Foreskin fibroblast (primary cell): ENCODE measurements at places on chromosomes 6 and 20.

DNA sequence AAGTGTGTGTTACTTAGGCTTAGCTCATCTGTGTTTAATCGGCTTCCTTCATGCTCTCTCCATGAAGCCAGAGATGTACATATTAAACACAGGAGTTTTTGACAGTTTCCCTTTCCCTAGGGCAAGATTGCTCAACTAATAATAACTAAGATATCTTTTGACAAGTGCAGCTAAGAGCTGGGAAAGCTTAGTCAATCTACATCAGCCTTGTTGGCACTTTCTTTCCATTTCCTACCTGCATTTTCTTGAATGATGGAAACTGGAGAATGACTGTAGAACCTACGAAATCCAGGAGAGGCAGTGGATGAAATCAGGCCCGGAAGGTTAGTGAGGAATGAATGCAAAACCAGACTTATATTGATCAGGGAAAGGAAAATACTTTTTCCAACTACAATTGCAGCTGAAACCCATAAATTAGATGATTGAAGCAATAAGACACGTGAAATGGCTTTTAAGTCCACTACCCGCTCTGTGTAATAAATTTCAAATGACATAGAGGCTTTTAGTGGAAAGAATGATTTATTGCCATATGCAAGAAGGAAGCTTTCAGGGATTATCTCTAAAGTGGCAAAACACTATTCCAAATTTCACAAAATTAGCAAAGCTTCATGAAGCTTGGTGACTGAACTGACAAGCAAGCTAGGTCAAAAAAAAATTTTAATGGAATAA, 237.2 kb upstream of the ID4 start:
- no peak for DNase-seq

- peak; percentile 63 for DNase-seq
These were observed 360.1 kb downstream of the SAMD5 start for GRCh38 chr6:147868427-147869190.

- DNase-seq = peak; percentile 90
These were observed 15.5 kb upstream of the CLDN20 start for GRCh38 chr6:155248008-155249001.

DNA sequence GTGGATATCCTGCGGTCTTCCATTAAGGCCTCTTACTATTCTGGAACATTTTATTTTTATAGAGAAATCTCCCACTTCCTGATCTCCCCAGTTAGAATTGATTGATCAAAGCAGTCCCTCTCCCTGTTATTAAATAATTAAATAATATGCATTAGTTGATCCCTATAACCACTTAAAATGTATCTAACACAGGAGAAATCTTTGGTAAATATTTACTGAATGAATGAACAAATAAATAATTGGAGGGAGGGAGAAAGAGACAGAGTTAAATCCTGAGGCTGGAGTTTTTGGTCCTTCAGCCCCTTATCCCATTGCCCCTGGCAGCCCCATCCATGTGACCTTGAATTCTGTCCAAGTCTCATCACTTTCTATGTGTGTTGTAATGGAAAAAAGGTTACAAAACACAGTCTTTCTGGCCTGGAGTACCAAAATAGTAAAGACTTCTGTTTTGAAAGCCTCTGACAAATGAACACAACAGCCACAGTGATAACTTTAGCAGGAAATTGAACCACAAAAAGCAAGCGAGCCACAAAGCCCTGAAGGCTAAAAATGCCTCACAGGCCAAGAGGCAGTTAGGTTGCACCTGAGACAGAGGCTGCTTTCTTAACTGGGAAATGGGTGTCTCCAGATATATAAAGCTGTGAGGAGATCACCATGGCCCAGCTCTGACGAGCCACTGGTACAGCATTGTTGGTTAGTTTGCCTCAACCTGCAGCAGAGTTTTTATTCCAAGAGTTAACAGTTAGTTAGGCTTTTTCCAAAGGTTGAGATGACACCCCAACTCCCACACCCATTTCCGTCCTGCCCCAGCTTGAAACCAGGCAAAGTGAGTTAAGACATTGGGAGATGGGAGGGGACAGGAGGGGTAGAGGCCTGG, 11.3 kb downstream of the NT5E start:
- DNase-seq = no peak

GRCh38 chr6:43683708-43684455, 3.7 kb downstream of the MRPS18A start:
- DNase-seq = no peak

DNA sequence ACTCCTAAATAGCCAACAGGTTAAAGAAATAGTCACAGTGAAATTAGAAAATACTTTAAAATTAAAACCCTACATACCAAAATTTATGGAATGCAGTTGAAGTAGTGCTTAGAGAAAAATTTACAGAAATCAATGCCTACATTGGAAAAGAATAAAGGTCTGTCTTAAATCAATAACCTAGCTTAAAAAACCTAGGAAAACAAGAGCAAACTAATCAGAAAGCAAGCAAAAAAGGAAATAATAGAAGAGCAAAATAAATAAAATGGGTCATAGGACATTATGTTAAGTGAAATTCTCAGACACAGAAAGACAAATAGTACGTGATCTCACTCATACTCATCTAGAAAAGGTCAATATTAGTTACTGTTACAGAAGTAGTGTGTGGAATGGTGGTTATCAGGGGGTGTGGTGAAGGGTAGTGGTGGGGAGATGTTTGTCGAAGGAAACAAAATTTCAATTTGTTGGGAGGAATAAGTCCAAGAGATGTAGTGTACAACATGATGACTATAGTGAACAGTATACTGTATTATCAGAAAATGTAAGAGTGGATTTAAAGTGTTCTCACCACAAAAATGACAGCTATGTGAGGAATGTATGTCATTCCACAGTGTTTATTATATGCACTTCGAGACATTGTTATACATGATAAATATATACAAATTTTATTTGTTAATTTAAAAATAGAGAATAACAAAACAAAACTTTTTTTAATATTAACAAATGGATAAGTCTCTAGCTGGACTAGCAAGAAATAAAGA, 423.6 kb downstream of the CDH26 start:
- no peak for DNase-seq

GRCh38 chr6:10175362-10175761, 239.5 kb downstream of the TFAP2A start:
- no peak for DNase-seq

DNA sequence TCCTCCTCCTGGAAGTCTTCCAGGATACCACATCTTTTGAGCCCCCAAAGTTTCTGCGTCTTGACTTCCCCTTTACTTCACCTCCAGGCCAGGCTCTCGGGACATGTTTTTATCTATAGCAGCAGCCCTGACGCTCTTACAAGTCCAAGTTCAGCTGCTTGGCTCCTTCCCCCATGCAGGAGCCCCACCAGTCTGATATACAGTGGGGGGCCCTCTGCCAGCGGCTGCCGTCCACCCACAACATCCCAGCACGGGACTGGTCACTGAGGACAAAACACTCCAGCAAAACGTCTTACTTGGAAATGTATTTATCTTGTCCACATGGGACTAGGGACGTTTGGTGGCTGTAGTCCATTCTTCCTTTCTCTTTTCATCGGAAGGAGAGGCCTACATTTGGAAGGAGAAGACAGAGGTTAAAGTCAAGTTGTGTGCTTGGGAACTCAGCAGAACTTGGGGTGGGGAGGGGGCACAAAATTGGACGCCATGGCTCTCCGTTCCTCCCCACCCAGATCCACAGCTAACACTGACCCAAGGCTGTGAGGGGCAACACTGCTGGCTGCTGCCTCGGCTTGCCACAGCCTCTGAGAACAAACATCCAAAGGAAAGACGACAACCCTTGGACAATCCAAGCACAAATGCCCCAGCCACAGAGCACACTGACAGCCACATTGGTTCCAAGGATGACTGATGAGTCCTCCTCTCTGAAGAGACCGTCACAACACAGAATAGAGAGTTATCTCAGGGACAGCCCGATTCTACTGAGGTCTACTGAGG, 79.2 kb downstream of the PRND start:
- no peak for DNase-seq

DNA sequence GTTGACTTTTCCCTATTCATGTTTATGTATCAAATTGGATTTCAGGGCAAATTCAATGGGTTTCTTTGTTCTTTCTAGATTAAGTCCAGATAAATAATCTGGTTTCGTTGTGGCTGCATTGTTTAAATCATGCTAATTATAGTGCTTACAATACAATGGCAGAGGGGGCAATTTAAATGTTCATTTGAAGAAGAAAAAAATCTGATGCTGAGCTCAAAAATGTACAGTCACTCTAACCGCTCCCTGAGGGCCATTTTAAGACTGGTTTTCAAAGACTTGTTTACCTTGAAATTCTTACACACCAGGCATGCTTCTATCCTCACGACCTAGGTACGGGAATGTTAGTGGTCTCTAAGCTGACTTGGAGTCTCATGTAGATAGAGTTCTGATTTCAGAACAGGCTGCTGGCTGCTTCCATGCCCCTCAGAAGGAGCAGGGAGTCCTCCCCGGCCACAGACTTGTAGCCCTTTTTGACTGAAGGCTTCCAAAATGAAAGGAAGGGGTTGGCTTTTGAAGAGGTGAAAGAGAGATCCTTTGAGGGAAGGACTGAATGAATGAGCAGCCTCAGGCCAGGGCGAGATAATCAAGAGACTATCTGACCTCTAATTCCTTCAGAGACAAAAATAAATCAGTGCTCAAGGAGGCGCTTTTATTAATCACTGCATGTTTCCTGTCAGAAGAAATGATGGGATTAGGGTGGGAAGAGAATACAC, 86.1 kb upstream of the ZNF217 start:
- DNase-seq = no peak

DNA sequence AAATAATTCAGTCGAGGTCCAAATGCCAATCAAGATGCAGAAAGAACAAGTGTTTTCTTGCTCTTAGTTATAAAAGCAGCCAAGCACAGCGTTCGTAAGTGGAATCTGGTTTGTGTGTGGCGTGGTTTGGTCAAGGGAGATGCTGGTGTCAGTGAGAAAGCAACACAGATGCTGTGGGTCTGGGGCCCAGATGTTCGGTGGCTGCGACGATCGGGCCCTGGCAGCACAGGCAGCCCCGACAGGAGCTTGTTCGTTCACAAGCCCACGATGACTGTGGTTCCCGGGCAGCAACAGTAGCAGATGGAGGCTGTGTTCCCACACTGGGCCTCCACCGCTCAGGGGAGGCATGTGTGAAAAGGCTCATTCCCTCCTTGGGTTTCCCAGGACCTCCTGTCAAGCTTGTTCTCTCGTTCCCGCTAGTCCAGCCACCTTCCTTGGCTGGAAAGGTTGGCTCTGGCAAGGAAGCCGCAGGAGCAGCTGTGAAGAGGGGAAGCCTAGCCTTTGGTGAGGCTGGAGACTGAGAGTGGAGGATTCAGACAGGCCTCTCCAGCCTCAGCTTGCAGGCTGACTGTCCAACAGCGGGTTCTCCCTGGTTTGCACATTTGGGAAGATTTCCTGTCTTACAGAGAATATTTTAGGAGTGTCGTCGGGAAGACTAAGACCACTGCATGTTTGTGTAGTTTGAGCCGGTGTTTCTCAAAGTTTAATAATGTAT, 304.7 kb downstream of the QKI start:
- no peak for DNase-seq

DNA sequence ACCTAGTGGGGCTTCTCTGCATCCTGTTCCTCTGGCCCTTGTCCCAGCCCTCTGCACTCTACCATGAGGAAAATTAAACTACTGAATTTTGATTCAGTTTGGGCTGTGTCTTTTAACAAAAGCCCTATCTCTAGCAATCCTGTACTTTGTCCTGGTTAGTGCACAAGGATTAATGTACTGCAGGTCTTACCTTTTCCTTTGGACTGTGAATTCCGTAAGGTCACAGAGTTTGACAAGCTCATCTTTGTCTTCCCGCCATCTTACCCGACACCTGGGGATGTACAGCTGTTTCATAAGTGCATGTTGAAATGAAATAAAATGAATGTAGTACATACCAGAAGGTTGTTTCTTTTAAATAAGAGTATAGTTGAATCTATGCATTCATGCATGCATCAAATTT, 41.5 kb upstream of the MYLIP start:
- DNase-seq = no peak

GRCh38 chr6:71400852-71401251, 112.2 kb downstream of the OGFRL1 start:
- DNase-seq = no peak

- DNase-seq = no peak
These were observed 549.6 kb upstream of the CITED2 start for GRCh38 chr6:139923964-139924475.

DNA sequence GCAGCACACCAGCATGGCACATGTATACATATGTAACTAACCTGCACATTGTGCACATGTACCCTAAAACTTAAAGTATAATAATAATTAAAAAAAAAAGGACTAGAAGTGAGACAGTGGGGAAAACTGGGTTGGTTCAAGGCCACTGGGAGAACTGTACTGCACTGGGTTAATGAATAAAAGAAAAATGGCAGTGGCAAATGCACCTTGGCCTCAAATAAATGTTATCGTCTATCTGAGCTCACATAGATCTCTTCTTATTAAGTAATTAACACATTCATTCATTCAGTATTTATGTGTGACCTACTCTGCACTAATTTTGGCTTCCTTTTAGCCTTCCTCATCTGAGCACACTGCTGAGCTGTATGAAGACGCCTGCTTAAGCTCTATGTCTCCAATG, 17.5 kb downstream of the CITED2 start:
- no peak for DNase-seq

DNA sequence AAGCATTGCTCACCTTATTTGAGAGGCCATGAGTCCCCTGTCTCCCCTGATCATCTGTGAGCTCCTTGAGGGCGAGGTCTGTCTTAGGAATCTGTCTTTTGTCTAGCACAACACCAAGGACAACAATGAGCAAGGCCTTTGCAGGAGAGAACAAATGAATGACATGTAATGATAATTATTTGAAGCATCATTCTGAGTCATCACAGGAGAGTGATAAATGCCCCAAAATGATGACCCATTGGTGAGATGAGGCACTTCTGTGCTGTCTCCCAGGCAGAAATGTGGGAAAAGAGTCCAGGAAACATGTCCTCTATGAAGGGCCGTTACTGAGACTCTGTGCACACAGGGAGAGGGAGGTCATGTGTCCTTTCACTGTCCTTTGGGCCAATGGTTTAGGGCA, 105.2 kb upstream of the LRFN2 start:
- no peak for DNase-seq

DNA sequence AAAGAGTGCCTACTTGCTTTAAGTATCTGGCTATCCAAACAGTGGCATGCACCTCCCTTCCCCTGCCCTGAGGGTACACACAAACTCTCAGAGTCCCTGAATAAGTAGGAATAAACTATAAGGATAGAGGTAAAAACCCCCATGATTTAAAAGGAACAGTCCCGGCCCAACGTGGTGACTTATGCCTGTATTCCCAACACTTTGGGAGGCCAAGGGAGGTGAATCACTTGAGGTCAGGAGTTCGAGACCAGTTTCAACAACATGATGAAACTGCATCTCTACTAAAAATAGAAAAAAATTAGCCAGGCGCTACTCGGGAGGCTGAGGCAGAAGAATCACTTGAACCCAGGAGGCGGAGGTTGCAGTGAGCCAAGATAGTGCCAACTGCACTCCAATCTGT, 22.2 kb downstream of the SAMHD1 start:
- DNase-seq = peak; percentile 69

DNA sequence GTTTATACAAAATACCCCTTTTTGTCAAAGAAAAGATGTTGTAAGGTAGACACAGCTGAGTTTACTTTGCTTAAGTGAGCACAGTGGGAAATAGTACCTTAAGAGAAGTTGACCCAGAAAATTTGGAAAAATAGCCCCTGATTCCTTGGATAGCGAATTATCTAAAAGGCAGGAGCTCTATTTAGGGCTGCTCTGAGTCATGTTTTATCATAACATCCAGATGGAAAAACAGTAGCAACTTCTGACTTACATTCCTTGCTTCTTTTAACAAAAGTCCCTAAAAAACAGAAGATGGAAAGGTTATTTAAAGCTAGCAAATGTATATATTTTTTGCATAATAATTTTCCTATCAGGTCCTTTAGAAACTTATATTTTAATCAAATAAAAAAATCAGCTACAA, 59.0 kb downstream of the THEMIS start:
- DNase-seq = peak; percentile 51

GRCh38 chr6:137791281-137792159, 75.5 kb upstream of the TNFAIP3 start:
- no peak for DNase-seq
